ENCODE measurements at places on chromosomes 2 and 18.

DNA sequence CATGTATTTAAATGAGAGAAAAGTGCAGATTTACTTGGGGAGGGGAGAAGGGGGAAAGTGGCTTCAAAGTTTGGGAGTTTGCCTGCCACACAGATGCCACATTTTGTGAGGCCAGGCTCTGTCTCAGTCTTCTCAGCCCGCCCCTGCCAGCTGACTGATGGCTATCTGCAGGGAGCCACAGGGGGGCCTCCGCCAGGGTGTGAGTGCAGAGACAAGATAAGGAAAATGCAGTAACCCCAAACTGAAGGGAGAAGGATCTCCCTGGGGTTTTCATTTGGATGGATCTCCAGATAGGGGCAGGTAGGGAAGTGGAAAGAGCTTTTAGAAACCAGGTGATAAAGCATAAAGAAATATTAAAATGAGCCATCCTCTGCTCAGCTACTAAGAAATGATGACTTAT is 128.8 kb downstream of the ZNF521 start:
- no peak for DNase-seq

- no peak for DNase-seq
Measured at GRCh38 chr2:232228971-232229894, 149.3 kb upstream of the ALPP start.

DNA sequence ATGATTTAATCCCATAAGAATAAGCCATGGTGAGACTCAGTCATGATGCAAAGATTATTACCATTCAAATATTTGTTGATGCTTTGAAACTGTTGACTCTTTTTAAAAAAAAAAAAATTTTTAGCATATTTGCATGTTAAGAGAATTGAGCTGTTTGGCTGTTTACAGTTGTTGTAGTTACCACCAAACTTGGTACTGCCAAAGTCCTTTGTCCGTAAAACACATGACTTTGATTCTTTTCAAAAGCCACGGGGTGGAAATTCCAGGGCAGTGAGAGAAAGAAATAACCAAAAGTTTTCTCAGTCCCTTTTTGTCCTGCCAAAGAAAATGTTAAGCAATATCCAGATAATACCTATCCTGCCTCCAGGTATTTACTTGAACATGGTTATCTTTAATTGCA is 474.8 kb downstream of the METTL4 start:
- DNase-seq = no peak

GRCh38 chr2:158116936-158117335 is 15.3 kb downstream of the UPP2 start:
- no peak for DNase-seq

- DNase-seq = no peak
Measured at GRCh38 chr2:138497294-138497693, 4.3 kb upstream of the SPOPL start.

- DNase-seq = no peak
Measured at GRCh38 chr18:6601241-6601640, 128.3 kb upstream of the ARHGAP28 start.

- DNase-seq = no peak
Measured at GRCh38 chr2:29013057-29013780, 32.1 kb downstream of the TOGARAM2 start.

DNA sequence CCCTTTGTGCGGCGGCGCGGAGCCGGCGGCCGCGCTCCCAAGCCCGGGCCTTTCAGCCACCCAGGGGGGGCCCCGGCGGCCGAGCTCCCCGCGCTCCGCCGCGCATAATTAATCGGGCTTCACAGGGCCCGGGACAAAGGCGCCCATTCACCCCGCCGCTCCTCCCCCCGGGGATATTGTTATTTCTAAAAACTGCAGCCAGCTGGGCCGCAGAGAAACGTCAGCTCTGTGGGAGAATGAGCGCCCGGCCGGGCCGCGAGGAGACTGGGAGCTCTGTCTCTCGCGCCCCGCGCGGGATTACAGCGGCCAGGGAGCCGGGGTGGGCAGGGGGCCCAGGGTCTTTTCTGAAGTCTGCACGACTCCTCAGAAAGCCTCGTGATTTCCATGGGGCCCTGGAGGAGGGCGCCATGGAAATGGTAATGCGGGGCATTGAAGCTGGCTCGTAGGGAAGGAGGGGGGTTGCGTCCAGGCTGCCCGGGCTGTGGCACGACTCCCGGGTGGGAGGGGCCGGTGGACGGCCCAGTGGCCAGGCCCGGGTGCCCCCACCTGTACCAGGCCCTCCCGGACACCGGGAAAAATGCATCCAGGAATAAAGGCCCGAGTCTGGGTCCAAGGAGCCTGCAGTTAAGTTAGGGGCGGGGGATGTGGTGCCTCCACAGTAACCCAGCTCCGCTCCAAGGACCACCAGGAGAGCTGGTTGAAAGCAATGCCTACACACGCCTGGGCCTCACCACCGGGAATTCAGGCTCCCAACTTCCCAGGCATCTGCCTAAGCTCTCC is 125.3 kb downstream of the ZFP36L2 start:
- DNase-seq = no peak

- DNase-seq = no peak
Measured at GRCh38 chr2:11579867-11580659, 46.2 kb downstream of the GREB1 start.

GRCh38 chr2:66790651-66791181 is 355.8 kb downstream of the MEIS1 start:
- DNase-seq = no peak

DNA sequence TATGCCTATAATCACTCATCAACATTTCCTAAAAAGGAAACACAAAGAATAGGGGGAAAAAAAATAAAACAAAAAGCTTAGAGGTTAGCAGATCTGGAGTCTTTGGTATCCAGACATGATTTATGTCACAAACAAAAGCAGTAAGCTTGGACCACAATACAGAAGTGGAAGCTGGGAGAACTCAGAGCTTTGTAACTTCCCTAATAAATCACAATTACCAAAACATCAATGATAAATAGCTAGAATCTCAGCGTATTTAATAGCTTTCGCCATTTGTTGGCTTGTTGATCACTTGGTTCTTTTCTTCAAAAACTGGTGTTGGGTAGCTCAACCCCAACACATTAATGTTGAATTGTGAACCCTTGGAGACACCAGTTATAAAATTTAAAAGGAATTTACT is 392.5 kb downstream of the IRS1 start:
- DNase-seq = no peak

DNA sequence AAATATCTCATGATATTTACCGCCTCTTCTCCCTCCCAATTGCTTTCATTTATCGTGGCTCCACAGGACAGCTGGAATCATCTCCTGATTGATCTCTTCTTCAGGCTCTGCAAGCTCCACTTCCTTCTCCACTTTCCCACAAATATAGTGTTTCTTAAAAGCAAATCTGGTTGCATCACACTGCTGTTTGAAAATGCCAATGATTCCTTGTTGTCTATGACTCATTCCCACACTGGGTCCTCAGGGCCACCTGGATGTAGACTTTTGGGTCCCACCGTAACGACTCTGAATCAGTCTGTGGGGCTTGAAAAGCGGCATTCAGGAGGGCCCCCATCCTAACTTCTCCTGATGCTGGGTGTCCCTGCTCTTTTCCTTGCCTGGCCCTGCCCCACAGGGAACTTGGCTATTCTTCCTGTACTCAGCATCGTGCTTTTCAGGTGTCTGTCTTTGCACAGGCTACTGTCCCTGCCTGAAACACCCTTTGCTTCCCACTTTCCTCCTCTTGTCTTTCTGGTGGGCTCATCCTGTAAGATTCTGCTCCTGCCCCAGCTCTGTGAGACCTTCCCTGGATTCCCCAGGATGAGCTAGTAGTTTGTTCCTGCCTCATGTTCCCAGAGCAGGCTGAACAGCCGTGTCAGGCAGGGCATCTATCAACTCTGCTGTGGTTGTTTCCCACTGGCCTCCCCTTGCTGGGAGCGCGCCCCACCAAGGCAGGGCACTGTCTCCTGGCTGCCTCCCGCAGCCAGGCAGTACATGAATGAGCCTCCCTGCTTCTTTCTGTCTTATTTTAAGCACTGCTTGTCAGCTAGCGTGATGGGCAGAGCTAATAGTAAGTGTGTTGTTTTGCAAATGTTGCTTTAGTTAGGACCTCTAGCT is 111.9 kb downstream of the KCTD1 start:
- DNase-seq = no peak

GRCh38 chr18:73621091-73621490 is 526.5 kb downstream of the FBXO15 start:
- DNase-seq = no peak

Data from SW 1271 (cell line).